Hematopoietic multipotent progenitor cell (in vitro differentiated cells): ENCODE measurements at places on chromosomes 16 and 17. TPM values are rescaled to one million over a fixed set of nuclear protein-coding genes. Genes with fewer than 3 reads are reported as not detected.

- no peak for DNase-seq
These were observed 297.9 kb upstream of the PSMD7 start for GRCh38 chr16:73998707-73999106.

DNA sequence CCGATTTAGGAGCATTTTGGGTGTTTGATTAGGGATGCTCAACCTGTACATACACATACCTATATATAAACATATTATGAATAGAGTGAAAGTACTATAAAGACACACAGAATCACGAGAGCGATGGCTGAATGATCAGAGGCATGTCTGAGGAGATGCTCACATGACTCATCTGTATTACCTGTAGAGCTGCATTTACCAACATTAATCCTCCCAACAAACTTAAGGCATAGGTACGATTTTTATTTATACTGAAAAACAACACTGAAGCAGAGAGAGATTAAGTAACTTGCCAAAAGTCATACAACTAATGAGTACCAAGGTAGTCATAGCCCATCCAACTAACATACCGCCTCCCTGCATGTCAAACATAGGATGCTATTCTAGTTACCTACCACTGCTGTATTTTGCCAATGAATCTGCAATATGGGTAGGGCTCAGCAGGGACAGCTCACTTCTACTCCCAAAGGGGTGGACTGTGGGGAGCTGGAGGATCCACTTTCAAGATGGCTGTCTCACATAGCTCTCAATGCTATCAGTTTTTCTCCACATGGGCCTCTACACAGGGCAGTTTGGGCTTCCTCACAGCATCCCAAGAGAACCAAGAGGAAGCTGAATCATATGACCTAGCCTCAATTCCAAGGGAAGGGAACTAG is 7.3 kb downstream of the CYB5D1 start:
- no peak for DNase-seq

DNA sequence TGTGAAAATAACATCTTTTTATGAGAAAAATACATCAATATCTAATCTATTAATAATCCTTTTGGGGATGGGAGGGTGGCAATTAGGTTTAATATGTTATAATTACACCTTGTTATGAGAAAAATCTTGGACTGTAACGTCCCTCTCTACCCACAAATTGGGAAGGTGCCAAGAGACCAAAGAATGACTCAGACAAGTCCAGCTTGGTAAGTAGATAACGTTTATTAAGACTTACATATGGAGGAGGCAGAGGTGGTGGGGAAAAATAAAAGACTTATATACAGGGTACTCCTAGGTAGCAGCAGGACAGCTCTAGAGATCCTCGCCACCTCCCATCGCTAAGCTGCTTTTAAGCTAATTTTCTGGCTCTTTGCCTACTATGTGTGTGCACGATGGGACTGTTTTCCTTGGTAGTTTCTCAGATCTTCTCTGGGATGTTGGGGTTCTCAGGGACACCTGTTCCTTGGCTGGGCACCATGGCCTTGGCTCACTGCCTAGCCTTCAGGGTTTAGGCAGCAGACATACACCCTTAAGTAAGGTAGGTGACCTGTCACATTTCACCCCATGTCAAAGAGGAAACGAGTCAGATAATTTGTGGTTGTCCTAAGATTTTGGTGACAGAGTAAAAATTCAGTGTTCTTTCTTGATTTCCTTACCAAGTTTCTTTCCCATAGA is 31.5 kb downstream of the RBL2 start:
- peak; percentile 49 for DNase-seq

- no peak for DNase-seq
These were observed 416 bp downstream of the KIFC3 start for GRCh38 chr16:57801809-57802340.

The TBC1D26 gene
- total RNA-seq = not detected

GRCh38 chr17:77746393-77746792 is 212.1 kb upstream of the TNRC6C start:
- no peak for DNase-seq

GRCh38 chr17:17018021-17018441 is 24.2 kb upstream of the MPRIP start:
- DNase-seq = no peak

- DNase-seq = no peak
These were observed 21.1 kb upstream of the SPATA32 start for GRCh38 chr17:45282683-45283644.

DNA sequence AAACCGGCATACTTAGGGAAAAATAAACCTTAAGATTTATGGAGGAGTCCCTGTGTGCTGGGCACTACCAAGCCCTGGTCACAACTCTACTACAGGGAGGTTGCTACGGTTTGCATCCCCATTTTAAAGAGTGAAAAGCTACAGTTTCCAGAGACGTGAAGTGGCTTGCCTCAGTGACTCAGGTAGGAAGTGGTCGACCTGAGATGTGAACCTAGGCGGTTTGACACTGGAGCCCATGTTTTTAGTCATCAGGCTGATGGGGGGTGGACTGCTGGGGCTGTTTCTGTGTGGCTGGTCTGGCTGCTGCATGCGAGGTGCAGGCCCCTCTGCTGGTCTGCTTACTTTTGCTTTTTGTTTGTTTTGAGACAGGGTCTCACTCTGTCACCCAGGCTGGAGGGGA is 6.6 kb downstream of the COX6A2 start:
- DNase-seq = no peak

The TOX3 gene
- total RNA-seq = under 0.01 TPM

DNA sequence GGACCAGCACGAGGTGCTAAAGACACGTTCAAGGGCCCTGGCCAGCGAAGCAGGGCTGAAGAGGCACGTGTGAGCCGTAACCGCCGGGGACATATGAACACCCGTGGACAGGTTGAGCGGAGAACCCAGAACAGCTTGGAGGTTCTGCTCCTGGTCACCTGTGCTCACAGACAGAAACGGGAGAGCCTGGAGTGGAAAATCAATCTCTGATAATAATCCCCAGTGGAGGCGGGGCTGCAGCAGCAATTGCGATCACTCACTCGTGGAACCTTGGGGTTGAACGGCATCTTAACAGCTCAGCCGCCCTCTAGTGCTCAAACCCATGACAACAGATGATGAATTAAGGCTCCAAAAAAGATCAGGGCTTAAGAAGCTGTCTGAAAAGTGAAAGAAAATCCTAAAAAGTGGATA is 25.6 kb downstream of the WIPI1 start:
- DNase-seq = no peak

GRCh38 chr16:69812688-69813014 is 50.5 kb downstream of the WWP2 start:
- no peak for DNase-seq

DNA sequence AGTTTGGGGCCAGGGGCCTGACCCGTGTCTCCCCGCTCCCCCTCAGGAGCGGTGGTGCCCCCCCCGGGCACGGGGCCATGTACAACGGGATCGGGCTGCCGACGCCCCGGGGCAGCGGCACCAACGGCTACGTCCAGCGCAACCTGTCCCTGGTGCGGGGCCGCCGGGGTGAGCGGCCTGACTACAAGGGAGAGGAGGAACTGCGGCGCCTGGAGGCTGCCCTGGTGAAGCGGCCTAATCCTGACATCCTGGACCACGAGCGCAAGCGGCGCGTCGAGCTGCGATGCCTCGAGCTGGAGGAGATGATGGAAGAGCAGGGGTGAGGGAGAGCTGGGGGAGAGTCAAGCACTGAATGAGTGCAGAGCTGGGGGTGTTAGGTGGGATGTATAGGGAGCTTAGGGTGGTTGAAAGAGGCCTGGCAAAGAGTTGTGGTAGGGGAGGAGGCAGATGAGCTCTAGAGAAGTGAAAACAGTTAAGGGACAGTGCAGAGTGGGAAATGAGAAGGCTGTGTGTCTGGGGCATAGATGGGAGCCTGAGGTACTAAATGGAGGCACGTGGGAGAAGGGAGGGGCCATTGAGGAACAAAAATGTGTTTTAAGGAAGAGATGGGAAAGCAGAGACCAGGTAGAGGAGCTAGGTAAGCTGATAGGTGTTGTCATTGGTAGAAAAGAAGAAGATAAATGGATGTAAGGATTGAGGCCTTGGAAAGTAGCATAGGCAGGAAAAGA is 4.0 kb downstream of the SRRM2 start:
- DNase-seq = no peak

DNA sequence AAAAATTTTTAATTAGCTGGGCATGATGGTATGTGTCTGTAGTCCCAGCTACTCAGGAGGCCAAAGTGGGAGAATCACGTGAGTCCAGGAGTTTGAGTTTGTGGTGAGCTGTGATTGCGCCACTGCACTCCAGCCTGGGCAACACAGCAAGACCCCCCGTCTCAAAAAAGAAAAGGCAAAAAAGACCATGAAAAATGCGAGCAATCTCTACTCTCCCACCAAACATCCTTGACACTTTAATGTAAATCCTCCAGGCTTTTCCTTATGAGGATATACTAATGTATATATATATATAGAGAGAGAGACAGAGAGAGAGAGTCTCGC is 28.1 kb downstream of the MMP15 start:
- no peak for DNase-seq

- no peak for DNase-seq
These were observed 33.6 kb downstream of the PIGL start for GRCh38 chr17:16250635-16251034.

DNA sequence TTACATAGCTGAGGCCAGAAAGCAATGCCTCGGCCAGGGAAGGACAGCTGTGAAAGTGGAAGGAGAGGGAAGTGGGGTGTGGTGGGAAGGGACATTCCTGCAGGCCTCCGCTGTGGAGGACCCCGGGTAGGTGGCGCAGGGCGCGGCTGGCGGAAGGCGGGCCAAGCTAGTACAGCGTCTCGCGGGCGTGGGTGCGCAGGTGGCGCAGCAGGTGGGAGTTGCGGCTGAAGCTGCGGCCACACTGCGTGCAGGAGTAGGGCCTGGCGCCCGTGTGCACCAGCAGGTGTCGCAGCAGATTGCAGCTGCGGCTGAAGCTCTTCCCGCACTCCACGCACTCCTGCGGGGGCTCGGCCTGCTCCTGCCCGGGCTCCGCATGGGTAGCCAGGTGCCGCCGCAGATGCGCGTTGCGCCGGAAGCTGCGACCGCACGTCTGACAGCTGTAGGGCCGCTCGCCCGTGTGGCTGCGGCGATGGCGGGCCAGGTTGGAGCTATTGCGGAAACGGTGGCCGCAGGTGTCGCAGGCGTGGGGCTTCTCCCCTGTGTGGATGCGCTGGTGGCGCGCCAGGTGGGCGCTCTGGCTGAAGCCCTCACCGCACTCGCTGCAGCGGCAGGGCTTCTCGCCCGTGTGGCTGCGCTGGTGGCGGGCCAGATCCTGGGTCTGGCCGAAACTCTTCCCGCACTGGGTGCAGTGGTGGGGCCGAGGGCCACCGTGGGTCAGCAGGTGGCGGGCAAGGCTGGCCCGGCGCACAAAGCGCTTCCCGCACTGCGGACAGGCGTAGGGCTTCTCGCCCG is 10.0 kb downstream of the ZSCAN10 start:
- no peak for DNase-seq

The GAST gene
- not detected for total RNA-seq

DNA sequence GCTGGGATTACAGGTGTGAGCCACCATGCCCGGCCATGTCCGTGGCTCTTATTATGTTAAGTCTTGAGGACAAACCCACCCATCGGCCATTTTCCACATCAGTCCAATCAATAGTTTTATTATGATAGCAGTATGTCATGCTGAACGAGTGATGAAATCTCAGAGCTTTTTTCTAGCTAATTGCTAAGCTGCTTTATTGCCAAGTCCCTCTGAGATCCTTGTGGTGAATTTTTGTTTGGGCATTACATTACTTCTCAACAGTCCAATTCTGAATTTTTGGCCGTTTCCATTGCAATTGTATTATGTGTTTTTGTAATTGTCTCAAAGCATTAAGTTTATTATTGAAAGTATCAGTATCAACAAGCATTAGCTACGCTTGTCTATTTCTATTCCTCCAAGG is 10.9 kb downstream of the RNF112 start:
- DNase-seq = no peak

- no peak for DNase-seq
These were observed at the start of gene LGALS9 for GRCh38 chr17:27630607-27631410. Gene LGALS9 (plus strand): TSS chr17:27631188. CDS start chr17:27631266, 78 bp downstream.

GRCh38 chr16:1532771-1533170 is 695 bp upstream of the TMEM204 start:
- DNase-seq = no peak

GRCh38 chr16:3138342-3138741 is 3.5 kb downstream of the ZNF213 start:
- DNase-seq = no peak

DNA sequence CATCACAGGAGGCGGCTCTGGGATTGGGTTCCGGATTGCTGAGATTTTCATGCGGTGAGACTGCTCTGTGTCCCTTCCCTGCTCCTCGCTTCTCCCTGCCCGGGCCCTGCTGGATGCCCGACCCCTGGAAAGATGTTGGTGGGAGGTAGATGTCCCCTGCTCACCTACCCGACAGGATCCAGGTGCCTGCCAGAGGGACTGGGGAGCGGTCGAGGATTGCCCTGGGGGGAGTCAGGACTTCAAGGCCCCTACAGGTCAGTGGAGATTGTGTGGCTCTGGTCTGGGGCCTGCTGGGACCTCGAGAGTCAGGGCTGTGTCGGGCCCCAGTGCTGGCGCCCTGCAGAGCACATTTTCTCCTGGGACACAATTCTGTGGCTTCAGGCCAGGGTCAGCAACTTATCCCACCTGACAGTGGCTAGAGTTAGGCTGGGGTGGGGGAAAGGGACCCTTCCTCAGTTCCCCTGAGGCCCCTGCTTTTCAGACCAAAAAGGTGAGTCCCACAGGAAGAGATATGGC is 3.3 kb downstream of the DECR2 start:
- no peak for DNase-seq

The RPS2 gene
- total RNA-seq = 14,735 TPM

DNA sequence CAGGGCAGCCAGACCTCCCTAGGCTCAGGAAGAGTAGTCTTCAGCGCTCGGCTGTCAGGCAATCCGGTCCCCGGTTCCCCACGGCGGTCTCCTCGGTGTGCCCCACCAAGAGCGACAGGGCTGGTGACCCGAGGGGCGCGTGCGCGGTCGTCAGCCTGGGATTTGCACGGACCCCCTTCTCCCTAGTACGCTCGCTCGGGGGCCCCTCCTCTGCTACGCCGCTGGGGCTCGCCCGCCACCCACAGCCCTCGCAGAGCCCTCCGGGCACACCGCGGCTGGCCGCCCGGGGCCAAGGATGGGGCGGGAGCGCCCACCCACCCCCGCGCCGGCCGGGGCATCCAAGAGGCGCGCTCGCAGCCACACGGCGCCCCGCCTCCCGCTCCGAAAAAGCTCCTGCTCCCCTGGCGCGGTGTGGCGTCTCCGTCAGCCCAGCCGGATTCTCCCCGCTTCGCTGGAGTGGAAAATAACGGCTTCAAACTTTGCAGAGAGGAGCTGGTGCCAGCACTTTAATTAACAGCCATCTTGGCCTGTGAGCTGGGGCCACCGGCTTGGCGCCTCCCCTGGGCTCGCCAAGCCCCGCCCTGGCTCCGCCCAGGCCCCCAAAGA is 2.1 kb upstream of the C1QL1 start:
- DNase-seq = peak; percentile 28

The TMC8 gene
- total RNA-seq = 75.1 TPM

GRCh38 chr16:57920215-57920879 is 50.6 kb downstream of the CNGB1 start:
- no peak for DNase-seq

The ZG16 gene
- total RNA-seq = not detected

- DNase-seq = peak; percentile 74
These were observed 43.2 kb downstream of the C16orf82 start for GRCh38 chr16:27109666-27110523.
